Sigmoid colon (tissue), 7 donors: ENCODE measurements at places on chromosomes 3 and 15. TPM values are rescaled to one million over a fixed set of nuclear protein-coding genes. Genes with fewer than 3 reads are reported as not detected.

Gene GHSR
- 0.55 TPM for total RNA-seq

Gene RASGRP1
- 0.54 TPM for total RNA-seq

Gene NMNAT3
- total RNA-seq, result 13.3 TPM

Gene GP9
- total RNA-seq, result not detected

Gene C3orf22
- not detected for total RNA-seq

Gene SLC28A2
- total RNA-seq, result not detected

Gene GXYLT2
- total RNA-seq, result 17.4 TPM

Gene IL17RE
- 0.68 TPM for total RNA-seq

Gene RLBP1
- not detected for total RNA-seq

DNA sequence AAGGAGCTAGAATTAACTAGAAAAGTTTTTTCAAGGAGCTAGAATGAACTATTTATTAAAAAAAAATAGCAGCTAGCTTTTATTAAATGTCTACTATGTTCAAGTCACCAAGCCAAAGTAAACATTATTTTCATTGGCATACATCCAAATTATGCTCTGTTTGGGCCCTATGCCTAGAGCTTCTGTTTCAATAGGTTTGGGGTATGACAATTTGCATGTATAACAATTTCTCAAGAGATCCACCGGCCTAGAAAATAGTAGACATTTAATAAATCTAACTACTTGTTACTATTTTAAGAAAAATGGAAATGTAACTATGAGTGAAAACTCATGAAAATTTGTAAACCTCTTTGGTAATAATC, 8.0 kb downstream of the GABRR3 start:
- no peak overlapping the region for H3K27ac ChIP-seq
- H3K36me3 ChIP-seq, result no peaks in the 10 kb centered on the region
- DNase-seq, result no peak
- H3K4me1 ChIP-seq, result peaks cover 9% of the 10 kb centered on the region
- no peak overlapping the region for H3K4me3 ChIP-seq

DNA sequence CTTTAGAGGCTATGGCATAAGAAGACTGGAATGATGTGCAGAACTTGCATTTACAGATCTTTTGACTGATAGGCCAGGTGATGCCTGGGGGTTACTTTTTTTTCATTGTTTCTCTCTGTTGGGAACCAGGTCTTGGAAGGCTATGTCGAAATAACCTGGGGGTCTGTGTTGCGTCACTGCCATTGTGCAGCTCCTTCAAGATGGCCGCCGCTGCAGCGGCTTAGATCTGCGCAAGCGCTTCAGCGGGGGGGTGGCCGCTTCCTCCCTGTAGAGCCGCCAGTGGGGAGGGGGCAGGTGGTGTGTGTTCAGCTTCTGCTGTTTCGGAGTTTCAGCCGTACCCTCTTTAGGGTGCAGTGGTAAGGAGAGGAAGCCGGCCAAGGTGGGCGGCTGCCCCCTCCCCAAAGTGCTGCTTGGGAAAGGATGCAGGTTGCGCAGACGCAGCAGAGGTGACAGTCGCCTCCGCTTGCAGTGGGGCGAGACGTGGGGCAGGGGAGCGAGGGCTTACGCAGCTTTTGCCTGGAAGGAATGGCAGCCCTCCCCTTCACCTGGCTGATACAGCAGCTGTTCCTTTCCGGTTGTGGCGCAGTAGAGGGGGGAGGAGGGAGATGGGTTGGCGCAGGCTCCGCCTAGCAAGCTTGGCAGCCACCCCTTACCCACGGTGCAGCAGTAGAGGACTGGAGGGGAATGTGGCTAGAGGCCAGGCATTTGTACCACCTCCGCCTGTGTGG, 1.5 kb downstream of the SNRPN start:
- H3K4me1 ChIP-seq, result no peaks in the 10 kb centered on the region
- DNase-seq, result peak; percentile 90
- H3K27me3 ChIP-seq, result no peaks in the 10 kb centered on the region
- H3K27ac ChIP-seq, result peak overlapping the region; percentile 90

- H3K27me3 ChIP-seq, result no peaks in the 10 kb centered on the region
- no peak for DNase-seq
- no peak overlapping the region for H3K27ac ChIP-seq
- H3K4me1 ChIP-seq, result no peaks in the 10 kb centered on the region
- H3K4me3 ChIP-seq, result no peak overlapping the region
- H3K36me3 ChIP-seq, result no peaks in the 10 kb centered on the region
Observed at GRCh38 chr3:11238060-11238459, 34.1 kb upstream of the ATG7 start.

DNA sequence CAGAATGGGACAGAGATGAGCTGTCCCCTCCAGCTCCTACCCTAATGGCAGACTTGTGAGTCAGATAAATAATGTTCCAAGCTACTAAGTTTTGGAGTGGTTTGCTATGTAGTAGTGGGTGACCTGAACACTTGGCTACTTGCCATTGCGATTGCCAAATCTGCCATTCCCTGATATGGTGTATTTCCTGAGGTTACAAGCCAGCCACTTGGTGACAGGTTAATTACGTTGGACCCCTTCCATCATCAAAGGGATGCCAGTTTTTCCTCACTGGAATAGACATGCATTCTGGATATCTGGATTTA, 33.6 kb downstream of the MORF4L1 start:
- peaks cover 23% of the 10 kb centered on the region for H3K36me3 ChIP-seq
- DNase-seq, result no peak
- H3K27ac ChIP-seq, result no peak overlapping the region
- peaks cover 47% of the 10 kb centered on the region for H3K4me1 ChIP-seq
- no peak overlapping the region for H3K4me3 ChIP-seq
- H3K27me3 ChIP-seq, result no peaks in the 10 kb centered on the region

GRCh38 chr3:47113669-47114365, 50.1 kb downstream of the SETD2 start:
- no peak overlapping the region for H3K4me3 ChIP-seq
- no peak overlapping the region for H3K27ac ChIP-seq
- no peaks in the 10 kb centered on the region for H3K4me1 ChIP-seq
- DNase-seq, result no peak
- H3K36me3 ChIP-seq, result peaks cover 8% of the 10 kb centered on the region
- no peaks in the 10 kb centered on the region for H3K27me3 ChIP-seq

DNA sequence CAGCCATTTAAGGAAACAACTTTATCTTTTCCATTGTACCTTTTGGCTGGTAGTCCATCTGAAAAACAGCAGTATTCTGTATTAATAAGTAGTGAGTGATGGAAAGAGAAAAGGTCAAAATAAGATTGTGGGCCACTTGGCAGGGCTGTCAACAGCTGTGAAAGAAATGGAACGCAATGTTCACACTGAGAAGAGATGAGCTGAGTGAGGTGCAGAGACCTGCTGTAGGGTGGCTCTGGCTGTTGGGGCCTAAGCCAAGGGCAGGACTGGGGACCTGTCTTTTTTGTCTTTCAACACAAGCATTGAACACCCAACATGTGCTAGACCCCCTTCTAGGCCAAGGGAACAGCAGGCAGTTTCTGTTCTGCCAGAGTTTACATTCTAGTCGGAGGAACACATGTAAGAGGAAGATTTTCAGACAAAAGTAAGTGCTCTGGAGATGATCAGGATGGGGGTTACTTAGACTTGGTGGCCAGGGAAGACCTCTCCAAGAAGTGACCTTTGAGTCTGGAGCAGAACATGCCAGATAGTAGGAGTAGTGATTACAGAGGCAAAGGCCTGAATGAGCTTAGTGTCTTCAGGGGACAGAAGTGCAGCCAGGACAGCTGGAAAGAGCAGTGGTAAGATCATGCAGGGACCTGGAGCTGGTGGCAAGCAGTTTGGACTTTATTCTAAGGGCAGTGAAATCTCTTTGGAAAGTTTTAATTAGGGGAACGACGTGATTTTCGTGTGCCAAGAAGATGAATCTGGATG, 29.6 kb downstream of the TSEN2 start:
- H3K4me3 ChIP-seq, result no peak overlapping the region
- no peaks in the 10 kb centered on the region for H3K27me3 ChIP-seq
- no peak overlapping the region for H3K27ac ChIP-seq
- DNase-seq, result no peak
- H3K36me3 ChIP-seq, result no peaks in the 10 kb centered on the region

GRCh38 chr15:90909976-90910375, 6.9 kb downstream of the MAN2A2 start:
- no peak overlapping the region for H3K27ac ChIP-seq
- no peaks in the 10 kb centered on the region for H3K27me3 ChIP-seq
- H3K36me3 ChIP-seq, result peaks cover 68% of the 10 kb centered on the region
- no peak overlapping the region for H3K4me3 ChIP-seq
- no peaks in the 10 kb centered on the region for H3K4me1 ChIP-seq
